ENCODE measurements at places on chromosomes 7 and 10.

GRCh38 chr10:19767876-19768275 is 48.4 kb upstream of the PLXDC2 start:
- DNase-seq: no peak

GRCh38 chr10:132443983-132444876 is 47.2 kb downstream of the PWWP2B start:
- DNase-seq: no peak

- peak; percentile 40 for DNase-seq
Measured at GRCh38 chr7:20407585-20408466, 77.1 kb downstream of the ITGB8 start.

GRCh38 chr10:133134411-133135115 is 25.5 kb upstream of the KNDC1 start:
- no peak for DNase-seq

DNA sequence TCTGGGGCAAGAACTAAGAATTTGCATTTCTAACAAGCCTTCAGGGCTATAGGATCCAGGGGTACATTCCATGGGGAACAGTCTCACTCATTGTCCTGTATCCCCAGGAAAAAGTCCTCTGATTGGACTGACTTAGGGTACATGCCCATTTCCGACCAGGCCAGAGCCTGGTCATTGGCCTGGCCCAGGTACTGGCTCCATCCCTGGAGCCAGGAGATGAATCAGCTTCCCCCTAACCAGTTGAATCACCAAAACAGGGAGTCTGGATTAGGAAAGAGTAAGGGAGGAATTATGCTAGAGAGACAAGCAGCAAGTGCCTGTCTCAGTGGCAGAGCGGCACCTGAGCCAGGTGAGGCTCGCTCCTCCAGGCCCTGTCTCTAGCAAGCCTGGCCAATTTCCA is 137.5 kb downstream of the FGFR2 start:
- no peak for DNase-seq

GRCh38 chr7:77727936-77728701 is 31.9 kb downstream of the RSBN1L start:
- peak; percentile 65 for DNase-seq

DNA sequence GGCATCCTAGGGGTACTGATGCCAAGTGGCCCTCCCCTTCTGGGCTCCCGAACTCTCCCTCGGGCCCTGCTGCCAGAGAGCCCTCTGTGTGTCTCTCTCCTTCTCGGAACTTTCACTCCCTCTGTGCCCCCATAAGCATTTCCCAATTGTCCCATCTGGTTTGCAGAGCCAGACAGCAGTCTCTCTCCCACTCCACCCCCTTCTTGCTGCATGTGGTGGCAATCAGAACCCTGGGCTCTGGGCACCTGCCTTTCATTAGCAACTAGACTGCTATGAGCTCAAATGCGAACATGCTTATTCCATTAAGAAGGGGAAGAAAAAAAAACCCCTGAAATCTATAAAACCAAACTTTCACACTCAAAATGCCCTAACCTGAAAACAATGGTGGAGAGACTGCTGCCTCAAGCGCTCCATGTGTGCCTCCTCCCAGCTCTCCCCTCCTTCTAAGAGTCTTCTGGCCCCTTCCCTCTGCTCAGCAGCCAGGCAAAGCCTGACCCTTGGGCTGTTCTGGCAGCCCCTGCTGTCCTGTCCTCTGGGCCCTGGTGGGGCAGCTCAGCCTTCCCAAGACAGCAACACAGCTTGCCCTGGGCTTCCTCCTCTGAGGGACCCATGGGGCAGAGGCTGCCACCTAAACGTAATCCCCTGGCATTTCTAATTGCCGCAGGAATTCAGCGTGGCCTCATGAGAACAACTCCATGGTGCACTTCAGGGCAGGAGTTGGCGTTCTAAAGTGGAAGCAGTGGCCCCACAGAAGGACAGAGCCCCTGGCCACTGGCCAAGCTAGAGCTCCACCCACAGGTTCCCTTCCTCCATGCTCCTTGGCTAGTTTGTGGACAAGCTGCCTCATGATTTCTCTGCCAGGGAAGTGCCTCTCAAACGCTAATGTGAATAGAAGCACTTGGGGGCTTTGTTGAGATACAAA is 415.4 kb downstream of the PLXNA4 start:
- no peak for DNase-seq

DNA sequence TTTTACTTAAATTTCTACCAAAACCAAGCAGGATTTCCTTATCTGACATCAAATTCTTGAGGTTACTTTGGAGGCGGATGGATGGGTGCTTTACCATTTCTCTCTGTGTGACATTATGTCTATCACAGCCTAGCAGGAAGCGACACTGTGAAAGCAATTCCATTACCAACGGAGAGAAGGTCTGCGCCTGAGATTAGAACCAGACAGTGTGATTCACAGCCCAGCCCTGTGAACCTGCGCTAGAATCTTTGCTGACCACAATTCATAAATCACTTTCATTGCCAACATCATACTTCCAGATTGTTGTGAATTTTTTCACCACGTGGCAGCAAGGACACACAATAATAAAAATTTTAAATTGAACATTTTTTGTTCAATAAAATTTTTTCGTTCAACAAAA is 126.5 kb downstream of the CUBN start:
- no peak for DNase-seq

DNA sequence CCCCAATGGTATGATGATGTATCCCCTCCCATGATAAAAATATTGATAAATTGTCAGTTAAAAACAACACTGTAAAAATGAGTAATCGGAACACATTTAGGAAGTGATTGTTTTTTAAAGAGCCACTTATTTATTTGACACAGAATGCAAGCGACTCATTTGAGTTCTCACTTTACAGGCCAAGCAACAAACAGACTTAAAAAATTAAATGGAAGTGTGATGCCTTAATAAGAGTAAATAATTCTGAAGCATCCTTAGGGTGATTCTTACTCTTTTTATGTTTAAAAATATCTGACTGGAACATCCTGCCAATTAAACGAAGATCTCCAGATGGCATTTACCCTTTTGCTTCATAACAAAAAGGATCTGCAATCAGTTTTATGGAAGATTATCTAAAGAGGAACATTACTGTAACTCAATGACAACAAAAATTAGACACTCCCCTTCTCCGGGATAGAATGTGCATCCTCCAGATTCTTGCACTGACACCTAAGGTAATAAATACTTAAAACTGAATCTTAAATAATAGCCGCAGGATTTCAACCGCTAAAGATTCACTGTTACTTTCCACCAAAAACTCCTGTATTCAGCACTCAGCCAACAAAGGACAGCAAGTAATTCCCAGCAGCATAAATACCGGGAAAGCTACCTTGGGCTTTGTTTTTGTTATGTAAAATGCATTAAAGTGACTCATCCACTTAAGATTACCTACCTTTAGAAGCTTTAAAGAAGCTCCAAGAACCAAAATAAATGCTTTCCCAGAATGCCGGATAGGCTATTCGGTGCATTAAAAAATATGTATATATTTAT is 1.7 kb downstream of the CACNA2D1 start:
- DNase-seq: peak; percentile 38

DNA sequence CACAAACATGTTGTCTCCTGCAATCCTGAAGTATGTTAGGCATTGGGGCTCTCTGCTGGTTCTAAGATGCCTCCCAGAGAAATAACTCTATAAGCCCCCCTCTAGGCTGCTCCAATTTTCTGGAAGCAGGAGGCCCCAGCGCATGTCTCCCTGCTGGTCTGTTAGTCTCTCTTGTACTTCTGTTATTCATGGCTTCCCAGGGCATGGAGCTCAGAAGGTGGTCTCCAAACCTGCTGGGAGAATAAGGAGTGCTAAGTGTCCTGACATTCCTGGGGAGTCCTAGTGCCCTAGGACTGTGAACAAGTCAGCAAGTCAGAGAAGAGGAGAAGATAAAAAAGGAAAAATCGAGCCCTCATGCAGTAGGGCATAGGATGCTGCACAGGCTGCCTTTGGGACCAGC is 70.5 kb upstream of the EFCAB10 start:
- no peak for DNase-seq

DNA sequence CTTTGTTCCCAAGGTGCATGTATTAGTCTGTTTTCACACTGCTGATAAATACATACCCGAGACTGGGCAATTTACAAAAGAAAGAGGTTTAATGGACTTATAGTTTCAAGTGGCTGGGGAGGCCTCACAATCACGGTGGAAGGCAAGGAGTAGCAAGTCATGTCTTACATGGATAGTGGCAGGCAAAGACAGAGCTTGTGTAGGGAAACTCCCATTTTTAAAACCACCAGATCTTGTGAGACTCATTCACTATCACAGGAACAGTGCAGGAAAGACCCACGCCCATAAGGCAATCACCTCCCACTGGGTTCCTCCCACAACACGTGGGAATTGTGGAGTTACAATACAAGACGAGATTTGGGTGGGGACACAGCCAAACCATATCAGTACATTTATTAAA is 92.9 kb downstream of the PPP1R3C start:
- no peak for DNase-seq

All from NCI-H524 treated with DMSO at 0.1 percent for 48 hours (cell line).